Kidney glomerular epithelial cell (primary cell): ENCODE measurements at places on chromosomes 7 and 10.

- no peak for DNase-seq
Observed at GRCh38 chr10:97408496-97408992, 7.4 kb upstream of the RRP12 start.

DNA sequence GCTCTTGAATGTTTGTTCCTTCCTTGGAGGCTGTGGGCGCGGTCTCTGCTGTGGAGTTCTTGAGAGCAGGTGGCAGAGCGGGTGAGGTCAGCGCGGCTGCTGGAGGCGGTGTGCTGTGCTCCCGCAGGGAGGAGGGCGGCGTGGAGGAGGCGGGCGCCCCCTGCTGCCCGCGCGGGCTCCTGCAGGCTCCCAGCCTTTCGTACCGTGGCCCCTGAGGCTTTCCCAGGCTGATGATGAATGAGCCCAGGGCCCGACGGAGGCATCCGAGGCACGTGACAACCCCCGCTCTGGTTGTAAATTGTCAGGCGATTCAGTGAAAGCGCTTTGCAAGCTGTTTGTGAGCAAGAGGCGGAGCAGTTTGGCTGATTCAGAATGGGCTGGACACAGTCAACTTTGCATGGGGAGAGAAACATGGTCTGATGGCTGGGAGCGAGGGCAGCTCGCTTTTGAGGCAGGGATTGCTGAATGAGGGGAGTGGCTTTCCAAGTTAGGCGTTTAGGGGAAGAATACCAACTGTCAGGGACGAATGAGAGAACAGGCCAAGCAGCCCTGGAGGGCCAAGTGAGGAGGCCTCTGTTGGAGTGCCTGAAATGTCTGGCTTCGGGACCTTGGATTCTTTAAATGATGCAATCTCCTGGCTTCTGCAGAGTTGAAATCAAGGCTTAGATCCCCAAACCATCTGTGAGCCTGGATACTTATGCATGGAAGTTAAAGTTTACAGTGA lies 46.6 kb downstream of the CDHR3 start:
- DNase-seq: peak; percentile 83

DNA sequence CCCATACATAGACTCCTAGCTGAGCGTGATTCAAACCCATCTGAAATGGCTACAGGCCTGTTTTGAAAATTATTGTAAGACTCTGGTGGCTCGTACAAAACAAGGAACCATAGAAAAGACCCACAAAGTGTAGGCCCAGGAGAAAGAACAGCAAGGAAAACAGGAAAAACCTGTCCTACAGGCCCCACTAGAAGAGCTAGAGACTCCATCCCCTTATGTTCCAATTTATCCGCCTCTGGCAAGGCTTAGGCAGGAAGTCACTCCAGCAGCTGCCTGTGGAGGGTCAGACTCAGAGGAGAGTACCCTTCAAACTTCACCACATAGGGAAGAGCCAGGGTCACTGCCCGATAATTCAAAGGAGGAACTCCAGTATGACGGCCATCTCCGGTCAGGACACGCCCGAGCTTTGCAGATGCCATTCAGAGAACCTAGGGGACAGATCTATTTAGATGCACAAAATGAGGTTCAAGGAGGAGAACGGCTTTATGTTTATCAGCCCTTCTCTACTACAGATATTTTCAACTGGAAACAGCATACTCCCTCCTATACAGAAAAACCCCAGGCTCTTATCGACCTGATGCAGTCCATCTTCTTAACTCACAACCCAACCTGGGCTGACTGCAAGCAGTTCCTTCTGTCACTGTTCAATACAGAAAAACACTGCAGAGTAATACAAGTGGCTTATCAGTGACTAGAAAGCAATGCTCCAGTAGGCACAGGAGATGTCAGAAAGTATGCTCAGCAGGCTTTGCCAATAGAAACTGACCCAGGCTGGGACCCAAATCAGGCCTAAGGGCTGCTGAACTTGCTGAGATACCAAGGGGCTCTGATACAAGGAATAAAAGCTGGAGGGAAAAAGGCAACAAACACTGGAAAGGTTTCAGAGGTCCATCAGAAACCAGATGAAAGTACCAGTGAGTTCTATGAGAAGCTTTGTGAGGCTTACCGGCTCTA lies 8.6 kb upstream of the ZNF33B start:
- DNase-seq: no peak

DNA sequence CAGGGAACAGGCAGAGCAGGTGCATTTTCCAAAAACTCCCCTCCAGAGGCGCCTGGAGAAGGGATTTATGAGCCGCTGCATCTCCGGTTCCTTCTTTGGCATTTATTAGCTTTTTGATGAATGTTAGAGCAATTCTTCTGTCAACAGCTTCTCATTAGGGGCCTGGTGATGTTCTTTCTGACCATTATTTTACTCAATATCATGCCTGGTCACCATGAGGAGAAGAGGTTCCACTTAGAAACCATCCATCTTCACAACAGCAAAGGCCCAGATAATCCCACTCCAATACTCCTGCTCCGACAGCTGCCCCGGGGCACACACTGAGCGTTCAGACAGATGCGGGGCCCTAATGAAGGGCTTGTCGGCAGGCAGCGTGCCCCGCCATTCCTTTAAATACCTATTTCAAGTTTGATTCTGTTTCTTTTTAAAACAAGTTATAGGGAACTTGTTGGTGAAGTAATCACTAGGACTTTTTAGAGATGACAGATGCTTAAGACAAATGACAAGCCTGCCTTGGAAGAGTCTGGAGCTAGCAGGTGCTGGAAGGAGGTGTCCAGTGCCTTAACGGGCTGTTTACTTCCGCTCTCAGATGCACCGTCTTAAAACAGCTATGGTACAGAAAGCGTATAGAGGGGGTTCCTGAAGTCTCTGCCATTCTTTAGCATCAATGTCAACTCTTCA lies 31.7 kb downstream of the ECHDC3 start:
- DNase-seq: no peak

- no peak for DNase-seq
Observed at GRCh38 chr10:8438603-8439002, 384.1 kb downstream of the GATA3 start.

- DNase-seq: no peak
Observed at GRCh38 chr7:17535776-17536175, 237.3 kb downstream of the AHR start.

DNA sequence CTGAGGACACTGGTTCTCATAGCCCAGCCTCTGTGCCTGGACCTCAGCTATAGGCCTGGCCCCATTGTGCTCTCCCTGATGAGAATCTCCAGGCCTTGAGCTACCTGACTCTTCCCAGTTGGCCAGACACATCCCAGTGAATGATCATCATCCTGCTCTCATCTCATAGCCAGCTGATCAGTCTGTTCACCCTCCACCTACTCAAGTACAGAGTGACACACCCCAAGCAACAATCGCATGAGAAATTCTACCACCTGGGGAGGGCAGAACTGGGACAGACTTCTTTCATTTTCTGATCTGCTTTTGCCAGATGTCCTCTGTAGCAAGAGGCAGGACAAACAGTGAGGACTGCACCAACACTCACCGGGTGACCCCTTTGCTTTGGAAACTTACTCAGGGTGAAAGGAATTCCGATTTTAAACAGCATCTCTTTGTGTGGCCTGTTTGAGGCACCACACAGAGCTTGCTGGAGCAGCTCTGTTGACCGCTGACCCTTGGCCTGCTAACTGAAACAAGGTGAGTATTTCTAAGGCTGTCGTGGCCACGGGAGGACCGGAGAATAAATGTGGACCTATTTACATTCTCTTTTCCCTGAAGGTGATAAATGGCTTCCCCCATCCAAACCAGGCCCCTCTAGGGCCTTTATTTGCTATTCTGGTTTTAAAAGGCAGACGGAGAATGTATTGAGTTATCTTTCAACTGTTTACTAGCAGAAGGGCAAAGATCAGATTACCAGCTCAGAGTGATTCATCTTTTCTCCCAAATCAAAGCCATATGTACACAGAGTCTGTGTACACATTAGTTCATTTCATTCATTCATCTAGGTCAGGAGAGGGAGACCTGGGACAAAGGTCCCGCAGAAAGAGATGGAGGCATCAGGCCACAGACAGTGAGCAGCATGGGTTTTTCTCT lies 181.4 kb upstream of the TNS3 start:
- DNase-seq: peak; percentile 41

- no peak for DNase-seq
Observed at GRCh38 chr7:128036226-128036940, 5.1 kb upstream of the LRRC4 start.

DNA sequence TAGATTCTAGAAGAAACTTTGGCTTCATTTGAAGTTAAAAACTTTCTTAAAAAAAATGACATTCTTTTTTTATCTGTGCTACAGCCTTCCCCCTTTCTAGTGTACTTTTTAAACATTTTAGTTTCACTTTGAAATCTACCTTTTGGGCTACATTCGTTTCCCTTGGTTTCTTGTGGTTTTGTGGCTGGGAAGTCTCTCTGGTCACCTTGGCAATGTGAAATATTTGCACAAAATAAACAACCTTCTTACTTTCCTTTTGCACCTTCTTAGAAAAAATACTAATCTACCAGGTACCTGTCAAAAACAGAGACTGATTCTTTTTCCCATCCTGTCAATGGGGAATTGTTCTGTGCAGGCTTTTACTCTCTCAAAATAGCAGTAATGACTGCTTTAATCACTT lies 350.2 kb downstream of the GATA3 start:
- DNase-seq: no peak

DNA sequence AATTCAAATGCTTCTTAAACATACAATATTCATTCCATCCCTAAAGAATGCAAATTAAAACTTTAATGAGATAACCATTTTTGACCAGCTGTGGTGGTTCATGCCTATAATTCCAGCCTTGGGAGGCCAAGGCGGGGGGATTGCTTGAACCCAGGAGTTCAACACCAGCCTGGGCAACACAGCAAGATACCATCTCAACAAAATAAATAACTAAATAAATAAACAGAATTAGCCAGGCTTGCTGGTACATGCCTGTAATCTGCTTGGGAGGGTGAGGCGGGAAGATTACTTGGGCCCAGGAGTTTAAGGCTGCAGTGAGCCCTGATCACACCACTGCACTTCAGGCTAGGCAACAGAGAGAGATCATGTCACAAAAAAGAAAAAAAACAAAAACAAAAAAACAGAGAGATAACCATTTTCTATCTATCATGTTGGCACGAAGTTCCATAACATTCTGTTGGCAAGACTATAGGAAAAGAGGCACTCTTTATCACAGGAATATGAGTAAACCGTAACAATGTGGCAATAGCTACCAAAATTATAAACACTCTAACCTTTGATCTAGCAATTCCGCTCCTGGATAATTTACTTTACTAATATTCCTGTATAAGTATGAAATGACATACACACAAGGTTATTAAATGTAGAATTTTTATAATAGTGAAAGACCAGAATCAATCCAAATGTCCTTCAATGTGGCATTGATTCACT lies 52.2 kb downstream of the ATAD1 start:
- no peak for DNase-seq

DNA sequence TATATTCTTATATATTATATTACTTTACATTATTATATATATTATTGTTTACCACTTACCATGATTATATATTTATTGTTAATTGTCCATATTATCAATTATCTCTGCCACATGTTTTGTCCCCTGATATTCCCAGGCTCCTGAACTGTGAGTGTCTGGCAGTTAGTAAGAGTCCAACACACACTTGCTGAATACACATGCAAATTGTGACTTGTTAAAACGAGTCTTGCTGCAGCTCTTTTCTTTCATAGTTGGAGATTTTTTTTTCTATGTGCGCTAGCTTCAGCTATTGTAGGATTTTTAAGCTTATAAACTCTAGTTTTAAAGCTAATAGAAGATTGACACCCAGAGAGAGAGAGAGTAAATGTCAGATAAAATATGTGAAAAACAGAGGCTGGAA lies 207.8 kb upstream of the FAM3C start:
- DNase-seq: no peak

- peak; percentile 45 for DNase-seq
Observed at GRCh38 chr7:81175275-81175940, 256.6 kb upstream of the SEMA3C start.

DNA sequence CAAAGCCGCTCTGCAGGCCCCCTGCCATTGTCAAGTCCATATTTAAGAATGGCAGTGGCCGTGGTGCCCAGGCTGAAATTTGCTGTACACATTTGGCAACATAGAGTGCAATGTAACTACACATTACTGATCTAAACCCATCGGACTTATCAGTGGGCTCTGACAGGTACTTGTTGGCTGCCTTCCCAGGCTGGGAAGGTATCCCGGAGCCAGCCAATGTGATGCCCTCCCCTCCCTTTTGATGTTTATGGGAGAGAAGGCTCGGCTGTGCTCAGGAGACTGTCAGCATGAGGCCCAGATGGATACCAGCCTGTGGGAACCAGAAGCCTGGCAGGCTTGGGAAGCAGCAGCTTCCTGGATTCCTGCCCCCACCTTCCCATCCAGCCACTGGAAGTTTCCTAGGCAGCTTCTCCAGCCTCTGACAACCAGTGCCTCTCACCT lies 146.1 kb upstream of the TCF7L2 start:
- DNase-seq: no peak

DNA sequence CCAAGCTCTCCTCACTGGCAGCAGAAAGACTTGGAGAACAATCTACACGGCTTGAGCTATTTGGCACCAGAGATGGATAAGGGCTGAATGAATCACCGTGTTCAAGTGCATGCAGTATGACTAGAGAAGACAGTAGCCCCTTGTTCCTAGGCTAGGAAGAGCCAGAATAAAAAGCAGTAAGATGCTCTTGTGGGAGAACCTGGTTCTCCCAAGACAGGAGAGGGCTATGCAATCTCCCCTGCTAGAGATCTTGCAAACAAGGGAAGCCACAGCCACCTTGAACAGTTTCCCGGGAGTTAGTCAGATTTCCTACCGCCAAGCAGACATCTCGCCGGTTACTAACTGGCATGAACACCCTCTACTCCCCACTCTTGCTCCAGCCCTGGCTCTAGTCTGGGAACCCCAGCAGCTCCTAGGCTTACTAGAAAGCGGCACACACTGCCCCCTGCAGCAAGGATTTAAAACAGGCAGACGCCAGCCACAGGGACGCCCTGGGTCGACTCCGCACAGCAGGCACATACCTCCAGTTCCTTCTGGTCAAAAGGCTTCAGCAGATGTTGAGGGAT lies 107.3 kb downstream of the SMURF1 start:
- no peak for DNase-seq
